ENCODE measurements at places on chromosomes 16 and 17.
A peak's percentile ranks its signal among the peaks of the same experiment; 100 is the strongest.

- no peak for DNase-seq
These were observed 84.7 kb downstream of the TUBD1 start for GRCh38 chr17:59807892-59808509.

GRCh38 chr17:51132964-51133319 lies 12.3 kb upstream of the SPAG9 start:
- no peak for DNase-seq

- DNase-seq = no peak
These were observed 106.9 kb downstream of the SYCE1L start for GRCh38 chr16:77306075-77306474.

GRCh38 chr16:84481051-84481735 lies 23.3 kb downstream of the MEAK7 start:
- DNase-seq = no peak

DNA sequence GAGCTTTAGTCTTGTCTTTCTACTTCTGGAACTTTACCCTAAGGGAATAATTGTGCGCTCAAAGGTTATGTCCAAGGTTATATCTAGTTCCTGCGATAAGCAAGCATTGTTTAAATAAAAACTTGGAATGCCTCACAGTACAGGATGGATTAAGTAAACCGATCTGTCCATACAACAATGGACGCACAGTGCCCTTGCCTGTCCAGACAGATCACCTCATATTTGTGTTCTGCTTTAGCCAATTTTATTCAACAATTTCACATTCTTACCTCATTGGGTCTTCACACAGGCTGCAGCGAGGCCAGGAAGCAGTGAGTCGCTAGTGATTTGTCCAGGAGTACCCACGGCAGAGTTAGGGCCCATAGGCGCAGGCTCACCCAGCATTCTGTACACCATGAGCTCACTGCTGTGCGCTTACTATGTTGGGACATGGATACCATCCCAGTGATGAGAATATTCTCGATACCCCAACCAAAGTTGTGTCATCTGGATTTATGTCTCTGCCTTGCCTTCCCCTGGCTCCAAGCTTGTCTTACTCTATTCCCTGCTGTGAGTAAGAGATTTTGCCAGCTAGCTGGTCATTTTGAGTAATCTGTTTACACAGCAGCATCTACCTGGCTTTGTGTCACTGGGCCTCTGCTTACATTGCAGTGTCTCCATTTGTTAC lies 39.8 kb downstream of the USP43 start:
- DNase-seq = no peak

GRCh38 chr16:82033683-82034300 lies 1.3 kb upstream of the HSD17B2 start:
- no peak for DNase-seq

DNA sequence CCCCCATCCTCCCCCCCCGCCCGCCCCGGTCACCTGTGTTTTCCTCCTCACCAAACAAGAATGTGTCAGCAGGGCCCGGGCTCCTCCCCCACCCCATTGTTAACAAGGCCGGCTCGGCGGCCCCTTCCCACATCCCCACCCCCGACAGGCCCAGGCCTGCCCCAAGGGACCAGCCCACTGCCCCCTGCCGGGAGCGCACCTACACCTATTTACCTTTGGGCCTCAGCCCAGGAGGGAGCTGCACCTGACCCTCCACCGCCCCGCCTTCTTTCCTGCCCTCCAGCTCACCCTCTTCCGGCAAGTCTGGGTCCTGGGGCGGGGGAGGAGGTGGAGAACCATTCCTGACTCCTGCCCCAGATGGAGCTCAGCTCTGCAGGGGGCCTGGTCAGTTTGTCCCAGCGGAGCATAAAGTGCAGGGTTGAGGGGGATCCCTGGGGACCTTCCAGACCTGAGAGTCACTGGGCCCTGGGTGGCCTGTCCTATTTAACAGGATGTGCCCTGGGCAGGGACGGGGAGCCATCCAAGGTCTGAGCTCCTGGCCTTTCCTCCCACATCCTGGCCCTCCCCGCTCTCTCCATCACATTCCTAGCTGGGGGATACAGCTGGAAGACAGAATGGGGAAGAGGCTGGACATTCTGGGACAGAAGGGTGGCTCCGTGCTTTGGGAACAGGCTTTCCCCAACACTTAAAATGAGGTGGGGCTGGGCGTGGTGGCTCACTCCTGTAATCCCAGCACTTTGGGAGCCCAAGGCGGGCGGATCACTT lies 8.3 kb downstream of the FOXJ1 start:
- no peak for DNase-seq

DNA sequence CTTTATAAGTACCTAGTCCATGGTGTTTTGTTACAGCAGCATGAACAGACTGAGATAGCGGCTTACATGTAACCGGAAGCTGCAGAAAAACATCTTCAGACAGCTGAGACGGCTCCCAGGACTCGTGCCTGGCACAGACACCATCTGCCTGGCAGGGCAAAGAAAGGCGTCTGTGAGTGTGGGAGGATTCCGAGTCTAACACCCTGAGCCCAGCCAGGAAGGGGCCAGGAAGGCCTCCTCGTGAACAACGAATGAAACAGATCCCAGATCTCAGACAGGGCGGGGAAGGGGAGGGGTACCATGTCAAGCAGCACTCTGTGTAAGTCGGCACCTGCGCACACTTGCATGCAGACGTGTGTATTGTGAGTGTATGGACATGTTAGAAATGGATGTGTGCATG lies 4.4 kb upstream of the CSNK1D start:
- DNase-seq = peak; percentile 23

- no peak for DNase-seq
These were observed 413.4 kb downstream of the CDH13 start for GRCh38 chr16:83040174-83040573.

DNA sequence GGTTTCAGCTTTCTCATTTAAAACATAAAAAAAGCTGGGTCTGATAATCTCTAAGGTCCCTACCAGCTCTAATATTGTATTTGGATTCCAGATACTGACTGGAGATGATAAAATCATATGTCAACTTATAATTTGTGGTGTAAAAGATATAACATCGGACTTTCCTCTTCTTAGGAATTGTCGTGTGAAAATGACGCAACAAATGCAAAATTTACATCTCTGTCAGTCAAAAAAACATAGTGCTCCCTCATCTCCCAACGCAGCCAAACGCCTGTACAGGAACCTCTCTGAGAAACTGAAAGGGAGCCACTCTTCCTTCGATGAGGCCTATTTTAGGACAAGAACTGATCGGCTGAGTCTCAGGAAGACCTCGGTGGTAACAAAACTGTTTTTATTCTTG lies 197.3 kb downstream of the ANKFN1 start:
- DNase-seq = no peak

DNA sequence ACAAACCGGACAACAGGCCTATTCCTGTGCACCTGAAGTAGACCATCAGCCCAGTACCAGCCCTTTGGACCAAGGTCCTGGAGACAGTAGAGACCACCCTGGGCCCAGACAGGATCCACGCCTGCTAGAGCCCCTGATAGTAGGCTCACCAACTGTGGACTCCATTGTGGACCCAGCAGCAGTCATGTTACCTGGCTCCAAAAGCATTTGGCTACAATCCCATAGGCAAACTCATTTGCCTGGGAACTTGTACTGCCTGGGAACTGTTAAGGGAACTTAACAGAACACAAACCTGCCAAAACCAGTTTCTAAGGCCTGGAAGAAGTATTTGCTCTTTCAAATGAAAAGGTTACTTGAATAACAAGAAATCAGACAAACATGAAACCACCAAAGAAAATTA lies 10.0 kb upstream of the ACSM1 start:
- no peak for DNase-seq

DNA sequence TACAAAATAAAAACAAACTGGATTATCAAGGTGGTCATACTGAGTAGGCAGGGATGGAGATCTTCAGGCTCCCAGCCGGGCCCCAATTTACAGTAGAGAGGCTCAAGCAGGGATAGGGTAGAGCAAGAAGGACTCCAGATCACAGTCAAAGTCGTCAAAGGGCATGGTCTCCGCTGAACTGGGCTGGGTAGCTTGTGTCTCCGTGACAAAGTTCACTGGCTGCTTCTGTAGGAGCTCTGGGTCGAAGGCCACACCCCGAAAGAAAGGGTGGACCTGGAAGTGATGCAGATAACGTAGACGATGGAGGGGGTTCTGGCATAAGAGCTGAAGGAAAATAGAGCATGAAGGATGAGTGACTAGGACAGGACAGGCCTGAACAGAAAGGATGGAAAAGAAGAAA lies 3.6 kb downstream of the RSKR start:
- no peak for DNase-seq

DNA sequence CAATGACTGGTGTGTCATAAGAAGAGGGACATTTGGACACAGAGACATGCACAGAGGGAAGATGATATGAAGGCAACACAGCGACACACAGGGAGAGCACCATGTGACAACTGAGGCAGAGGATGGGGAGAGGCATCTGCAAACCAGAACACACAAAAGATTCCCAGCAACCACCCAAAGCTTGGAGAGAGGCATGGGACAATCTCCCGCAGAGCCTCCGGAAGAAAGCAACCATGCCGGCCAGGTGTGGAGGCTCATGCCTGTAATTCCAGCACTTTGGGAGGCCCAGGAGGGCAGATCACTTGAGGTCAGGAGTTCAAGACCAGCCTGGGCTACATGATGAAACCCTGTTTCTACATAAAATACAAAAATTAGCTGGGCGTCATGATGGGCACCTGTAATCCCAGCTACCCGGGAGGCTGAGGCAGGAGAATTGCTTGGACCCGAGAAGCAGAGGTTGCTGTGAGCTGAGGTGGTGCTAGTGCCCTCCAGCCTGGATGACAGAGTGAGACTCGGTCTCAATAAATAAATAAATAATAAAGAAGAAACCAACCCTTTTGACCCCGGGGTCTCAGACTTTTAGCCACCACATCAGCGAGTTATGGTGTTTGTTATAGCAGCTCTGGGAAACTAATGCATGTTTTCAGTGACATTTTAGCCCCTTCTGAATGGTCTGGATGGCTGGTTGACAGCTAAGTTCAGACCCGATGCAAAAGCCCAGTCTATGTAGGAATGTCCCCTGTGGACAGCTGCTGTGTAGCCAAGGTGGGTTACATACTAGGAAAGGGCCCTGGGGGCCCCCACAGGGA lies 13.8 kb upstream of the PLCG2 start:
- DNase-seq = no peak

DNA sequence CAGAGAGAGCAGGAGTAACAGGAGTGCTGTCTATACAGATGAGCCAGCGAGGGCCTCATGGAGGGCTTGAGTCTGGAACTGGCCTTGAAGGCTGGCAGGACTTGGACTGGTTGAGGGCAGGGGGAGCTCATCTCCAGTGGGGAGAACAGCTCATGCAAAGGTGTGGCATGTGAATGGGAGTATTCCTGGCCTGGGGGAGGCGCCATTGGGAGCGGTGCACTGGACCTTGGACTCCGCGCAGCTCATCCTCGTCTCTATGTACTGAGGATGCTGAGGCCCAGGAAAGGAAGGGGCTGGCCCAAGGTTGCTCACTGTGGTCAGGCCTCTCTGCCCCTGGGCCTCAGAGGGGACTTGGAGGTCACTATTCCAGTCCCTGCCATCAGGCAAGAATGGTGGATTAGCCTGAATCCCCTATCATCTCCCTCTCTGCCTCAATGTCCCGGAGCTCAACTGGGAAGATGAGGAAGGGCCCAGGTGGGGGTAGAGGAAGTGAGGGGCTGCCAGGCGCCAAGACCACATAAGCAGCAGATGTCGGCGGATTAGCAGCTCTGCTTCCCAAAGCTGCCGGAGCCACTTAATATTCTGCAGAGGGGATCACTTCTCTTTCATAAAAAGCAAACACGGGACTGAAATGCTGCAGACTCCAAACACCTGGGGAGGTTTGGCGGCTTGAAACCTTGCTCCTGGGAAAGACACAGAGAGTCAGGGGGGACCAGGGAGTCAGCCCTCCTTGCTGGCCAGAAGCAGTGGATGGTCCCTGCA lies 88.9 kb downstream of the SDK2 start:
- peak; percentile 98 for DNase-seq

DNA sequence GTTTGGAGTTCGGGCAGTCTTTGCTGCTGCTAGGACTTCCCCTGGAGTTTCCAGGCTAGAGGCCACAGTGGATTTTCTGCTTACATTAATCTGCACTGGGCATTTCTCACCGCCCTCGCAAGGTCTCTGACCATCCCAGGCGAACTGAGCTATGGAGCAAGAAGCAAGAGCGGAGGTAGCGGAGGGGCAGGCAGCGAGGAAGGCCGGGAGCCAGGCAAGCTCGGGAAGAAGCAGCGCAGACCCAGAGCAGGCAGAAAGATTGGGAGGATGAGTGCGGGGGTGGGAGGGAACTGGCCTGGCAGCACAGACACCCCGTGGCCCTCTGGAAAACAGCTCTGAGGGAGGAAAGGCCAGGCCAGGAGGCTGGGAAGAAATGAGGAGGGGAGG lies 3.8 kb downstream of the COTL1 start:
- DNase-seq = no peak

GRCh38 chr17:75979705-75980187 lies 706 bp downstream of the TEN1 start:
- DNase-seq = no peak

DNA sequence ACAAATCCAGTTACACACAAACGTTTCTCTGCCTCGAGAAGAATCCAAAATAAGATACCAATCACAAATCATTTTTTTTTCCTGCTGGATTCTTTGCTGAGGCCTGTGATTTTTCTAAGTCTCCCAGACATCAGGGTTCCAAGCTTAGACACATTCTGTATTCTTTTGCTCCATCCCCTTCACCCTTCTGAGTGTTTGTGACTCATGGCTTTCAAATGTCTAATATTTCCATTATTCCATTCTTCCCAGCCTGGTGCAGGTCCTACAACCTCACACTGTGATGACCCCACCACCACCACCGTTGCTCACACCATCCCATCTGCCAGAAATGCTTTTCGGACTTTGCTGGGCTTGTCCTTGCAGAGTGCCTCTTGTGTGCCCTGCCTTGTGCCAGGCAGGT lies 480.1 kb downstream of the SOX9 start:
- no peak for DNase-seq

DNA sequence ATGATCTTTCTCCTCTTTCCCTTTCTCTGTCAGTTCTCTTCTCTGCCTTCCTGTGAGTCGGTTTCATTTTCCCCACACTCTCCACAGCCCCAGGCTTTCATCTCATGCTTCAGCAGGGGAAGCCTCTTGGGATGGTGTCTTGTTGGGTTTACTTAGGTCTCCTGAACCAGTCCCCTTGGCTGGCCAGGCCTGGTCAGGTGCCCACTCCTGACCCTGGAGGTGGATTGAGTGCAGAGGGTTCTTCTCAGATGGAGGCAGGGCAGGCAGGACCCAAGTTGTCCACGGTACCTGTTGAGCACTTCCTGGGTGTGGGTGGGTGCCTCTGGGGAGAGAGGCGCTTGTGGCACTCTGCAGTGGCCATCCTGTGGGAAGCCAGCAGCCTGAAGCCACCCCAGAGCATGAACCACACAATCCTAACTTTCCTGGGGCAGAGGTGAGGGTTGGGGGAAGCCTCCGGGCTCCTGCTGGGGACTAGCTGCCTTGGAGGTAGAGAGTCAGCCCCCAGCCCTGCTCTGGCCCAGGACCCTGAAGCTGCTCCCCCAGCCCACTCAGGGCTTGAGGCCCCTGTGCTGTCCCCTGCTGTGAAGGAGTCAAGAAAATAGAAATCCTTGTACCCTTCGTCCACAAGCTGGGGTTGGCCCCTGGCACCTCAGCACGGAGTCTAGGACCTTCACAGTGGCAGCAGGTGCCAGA lies 2.0 kb upstream of the RAP1GAP2 start:
- no peak for DNase-seq

Measured in NCI-H82 (cell line).